Astrocyte (in vitro differentiated cells and primary cell): ENCODE measurements at places on chromosomes 7 and 10.

DNA sequence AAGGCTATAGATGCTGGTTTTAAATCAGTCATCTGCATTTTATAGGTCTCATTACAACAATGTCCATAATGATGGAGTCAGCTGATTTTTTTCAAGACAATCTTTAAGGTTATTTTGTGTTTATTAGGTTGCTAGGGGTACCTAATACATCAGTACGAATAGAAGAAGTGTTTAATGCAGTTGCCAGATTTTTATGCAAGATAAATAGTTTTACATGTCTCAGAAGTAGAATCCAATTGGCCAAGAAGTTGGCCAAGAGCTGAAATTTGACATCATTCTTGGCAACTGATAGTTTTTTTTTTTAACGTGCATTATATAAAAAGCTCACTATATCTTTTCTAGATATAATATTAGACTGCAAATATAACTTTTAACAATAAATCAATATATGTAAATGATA lies 208.5 kb downstream of the TRIL start:
- no peak for DNase-seq

DNA sequence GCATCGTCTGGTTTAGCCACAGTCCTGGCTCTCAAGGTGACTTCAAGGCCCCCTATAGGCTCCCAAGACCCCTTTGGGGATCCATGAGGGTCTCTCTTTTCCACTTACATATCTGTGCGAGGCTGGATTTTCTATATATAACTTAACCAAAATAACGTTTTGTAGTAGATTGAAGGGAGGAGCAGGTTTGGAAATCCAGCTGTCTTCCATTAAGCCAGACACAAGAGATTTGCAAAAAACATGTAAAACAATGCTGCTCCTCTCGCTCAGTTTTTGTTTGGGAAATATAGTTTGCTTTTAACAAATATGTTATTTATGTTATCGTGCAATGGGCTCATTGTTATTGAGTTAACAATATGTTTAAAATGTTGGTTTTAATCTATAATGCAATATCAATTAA lies 811.2 kb downstream of the TYW1 start:
- no peak for DNase-seq

DNA sequence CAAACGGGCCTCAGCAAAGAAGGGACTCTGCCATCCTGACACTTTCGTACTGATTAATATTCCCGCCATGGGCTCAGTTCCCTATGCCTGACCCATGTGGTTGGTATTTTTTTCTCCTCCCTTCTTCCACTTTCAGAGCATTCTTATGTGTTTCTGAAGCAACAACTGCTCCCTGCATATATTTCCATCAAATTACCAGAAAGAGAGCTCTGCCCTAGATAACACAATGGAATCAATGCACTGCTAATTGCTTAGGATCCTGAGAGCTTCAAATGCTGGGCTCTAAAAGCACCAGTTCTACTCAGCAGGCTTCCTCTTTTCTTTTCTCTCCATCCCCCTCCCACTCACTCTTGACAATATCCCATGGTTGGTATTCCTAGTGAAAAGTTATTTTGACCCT lies 5.3 kb downstream of the TECTB start:
- DNase-seq, result no peak

DNA sequence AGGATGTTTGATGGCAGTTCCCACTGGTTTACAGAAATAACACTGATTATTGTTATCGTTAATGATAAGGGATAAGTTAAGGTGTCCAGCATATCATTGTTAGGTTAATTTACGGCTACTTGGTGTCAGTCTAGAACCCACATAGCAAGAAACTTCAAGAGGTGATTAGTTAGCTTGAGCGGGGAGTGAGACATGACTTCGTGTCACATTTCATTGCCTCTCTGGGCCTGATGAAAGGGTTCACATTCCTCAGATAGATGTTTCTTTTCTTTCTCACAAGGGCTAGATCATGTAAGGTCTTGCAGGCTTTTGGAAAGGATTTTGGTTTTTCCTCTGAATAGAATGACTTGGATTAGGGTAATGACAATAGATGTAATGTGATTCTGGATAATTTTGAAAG lies 26.7 kb downstream of the WAC start:
- DNase-seq, result peak; percentile 50

DNA sequence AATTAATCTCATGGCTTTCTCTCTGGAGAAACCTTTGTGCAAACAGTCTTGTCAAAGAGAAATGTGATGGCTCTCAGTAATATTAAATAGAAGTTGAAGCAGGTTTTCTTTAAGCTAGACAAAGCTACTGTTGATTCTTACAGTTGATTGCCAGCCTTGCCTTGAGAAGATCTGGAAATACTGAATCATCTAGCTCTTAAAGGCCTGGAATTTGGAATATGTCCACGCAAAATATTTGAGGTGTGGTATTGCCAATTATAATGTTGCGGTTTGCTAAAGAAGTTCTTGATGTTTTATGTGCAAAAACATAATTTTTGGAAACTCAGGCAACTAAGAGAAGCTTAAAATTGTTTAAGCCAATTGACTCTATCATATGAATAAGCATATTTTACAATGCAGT lies 371.9 kb downstream of the PHF14 start:
- peak; percentile 84 for DNase-seq

GRCh38 chr7:28953633-28954032 lies 4.5 kb downstream of the TRIL start:
- peak; percentile 71 for DNase-seq

DNA sequence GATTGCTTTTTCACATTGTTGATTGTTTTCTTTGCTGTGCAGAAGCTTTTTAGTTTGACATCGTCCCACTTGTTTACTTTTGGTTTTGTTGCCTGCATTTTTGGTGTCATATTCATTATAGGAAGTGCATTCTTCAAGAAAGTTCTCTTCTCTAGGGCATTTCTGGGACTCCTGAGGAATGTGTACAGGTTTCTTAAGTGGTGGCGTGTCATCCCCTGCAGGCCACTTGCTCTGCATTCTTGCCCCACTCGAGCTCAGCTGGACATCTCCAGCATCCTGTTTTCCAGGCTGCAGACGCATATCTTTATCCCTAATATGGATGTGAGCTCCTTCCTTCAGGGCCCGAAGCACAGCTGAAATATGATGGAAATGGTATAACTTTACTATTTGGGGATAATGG lies 255.6 kb upstream of the HABP2 start:
- peak; percentile 31 for DNase-seq

GRCh38 chr7:139422126-139422525 lies 61.3 kb downstream of the KLRG2 start:
- no peak for DNase-seq

DNA sequence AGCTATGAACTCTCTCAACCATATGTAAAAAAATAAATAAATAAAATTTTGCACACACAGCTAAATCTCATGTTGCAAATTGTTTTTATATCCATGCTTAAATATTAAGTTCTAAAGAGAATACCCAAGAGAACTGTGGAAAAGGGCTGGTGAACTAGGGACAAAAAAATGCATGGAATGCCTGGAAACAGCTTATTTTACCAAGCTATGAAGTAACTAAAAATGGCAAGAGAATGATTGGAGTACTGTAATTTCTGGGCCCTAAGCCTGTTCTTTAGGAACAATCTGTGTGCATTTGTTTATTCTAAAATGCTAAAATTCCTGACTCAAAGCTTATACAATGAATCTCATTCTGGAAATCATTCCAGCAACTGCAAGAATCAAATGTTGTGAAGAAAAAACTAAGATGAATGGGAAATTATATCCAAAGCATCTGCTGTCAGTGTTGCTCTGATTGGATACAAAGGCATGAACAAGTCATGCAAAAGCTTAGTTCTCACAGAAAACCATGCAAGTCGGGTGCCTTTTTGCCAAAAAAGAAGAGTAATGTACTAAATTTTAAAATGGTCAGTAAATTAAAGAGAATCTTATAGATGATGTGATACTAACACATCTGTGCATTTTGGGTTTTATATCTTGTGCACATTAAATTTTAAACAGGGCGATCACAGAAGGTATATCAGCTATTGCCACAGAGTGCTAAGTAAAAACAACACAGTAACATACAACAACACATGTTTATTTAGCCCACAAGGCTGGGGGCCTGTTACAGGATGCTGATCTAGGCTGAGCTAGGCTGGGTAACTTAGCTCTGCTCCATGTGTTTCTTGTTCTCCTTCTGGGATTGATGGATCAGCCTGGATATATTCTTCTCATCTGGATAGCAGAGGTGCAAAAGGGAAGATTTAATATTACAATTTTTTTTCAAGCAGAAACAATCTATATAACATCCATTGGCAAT lies 453.5 kb upstream of the SEMA3A start:
- DNase-seq, result peak; percentile 90

DNA sequence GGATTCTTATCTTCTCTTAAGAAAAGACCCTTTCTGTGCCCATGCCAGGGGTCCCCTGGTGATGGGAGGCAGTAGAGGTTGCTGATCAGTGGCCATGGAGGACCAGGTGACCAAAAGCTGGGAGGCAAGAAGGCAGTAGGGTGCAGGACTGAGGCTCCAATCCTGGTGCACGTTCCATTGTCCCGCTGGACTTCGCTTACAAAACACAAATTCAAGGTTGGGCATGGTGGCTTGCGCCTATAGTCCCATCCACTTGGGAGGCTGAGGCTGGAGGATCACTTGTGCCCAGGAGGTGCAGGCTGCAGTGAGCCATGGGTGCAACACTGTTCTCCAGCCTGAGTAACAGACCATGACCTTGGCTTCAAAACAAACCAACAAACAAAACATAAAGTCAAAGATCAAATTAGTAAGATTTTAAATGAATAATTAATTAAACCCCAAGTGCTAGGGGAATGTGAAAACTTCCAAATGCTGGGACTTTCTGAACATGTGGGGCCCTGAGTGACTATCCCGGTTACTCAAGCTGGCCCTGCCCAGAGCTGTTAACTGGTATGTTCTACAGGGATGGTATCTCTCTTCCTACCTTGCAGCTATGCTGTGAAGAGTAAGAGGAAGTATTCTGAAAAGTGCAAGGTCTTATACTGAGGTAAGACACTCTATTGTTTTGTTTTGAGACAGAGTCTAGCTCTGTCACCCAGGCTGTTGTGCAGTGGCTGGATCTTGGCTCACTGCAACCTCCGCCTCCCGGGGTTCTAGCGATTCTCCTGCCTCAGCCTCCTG lies 97.6 kb downstream of the LYZL2 start:
- no peak for DNase-seq

DNA sequence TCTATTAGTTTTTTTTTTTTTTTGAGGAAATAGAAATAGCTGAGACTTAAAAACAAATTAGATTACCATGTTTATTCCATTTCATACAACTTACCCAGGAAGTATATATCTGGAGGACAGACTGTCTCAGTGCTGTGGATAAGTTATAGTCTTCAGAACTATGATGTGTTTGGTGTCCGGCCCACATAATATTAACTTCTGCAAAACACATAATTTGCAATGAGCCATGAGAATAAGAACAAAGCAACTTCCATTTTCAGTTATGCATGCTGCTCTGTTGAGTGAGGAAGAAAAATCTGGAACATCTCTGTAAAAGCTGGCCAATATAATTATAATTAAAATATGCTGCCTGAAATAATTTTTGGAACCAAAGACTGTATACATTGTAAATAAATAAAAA lies 130.9 kb downstream of the AGMO start:
- no peak for DNase-seq

DNA sequence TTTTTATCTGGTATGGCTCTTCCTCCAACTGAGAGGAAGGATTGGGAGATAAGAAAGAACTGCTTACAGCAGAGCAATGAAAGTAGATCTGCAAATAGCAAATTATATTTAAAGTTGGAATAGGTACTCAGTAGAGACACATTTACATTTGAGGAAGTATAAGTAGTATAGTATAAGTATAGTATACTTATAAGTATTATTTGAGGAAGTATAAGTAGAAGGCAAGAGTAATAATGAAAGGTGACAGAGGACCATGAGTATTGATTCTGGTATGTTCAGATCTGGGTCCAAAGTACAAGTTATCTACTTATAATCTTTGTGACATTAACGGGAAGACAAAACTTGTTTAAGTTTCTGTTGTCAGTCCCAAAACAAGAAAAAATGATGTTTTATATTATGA lies 527.6 kb upstream of the SORCS1 start:
- no peak for DNase-seq

- DNase-seq, result no peak
These were observed 2.5 kb upstream of the TRPV5 start for GRCh38 chr7:142935941-142936565.

- DNase-seq, result no peak
These were observed 336.3 kb downstream of the PTPRN2 start for GRCh38 chr7:158251061-158251965.

DNA sequence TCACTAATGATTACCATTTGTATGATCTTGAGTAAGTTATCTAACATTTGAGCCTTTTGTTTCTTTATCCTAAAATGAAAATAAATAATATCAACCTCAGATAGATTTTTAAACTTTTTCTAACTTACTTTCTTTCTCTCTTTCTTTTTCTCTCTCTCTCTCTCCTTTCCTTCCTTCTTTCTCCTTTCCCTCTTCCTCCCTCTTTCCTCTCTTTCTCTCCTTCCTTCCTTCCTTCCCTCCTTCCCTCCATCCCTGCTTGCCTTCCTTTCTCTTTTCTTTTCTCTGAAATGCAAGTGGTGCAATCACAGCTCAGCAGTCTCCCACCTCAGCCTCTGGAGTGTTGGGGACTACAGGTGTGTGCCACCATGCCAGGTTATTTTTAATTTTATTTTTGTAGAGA lies 132.9 kb upstream of the ASAH2 start:
- DNase-seq, result no peak

GRCh38 chr10:103241262-103242011 lies 4.2 kb upstream of the RPEL1 start:
- DNase-seq, result peak; percentile 31

DNA sequence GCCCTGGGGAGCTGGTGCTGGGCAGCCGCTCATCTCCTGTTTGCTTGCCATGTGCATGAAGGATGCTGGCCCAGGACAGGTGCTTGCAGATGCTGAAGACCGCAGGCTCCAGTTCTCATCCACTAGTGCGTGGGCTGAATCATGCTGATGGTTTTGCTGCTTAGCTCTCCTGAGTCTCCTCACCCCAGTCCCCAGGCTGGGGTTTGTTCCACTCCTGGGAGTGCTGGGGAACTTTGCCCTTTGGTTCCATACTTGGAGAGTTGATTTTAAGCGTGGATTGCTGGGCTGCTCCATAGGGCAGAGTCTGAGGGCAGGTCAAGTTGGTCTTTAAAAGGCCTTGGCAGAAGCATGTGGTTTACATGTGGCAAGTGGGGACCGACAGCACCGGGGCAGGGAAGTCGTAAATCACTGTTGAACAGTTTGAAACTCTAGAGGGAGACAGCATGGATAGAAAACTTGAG lies 9.1 kb downstream of the DYNC2I1 start:
- DNase-seq, result no peak

- no peak for DNase-seq
These were observed 173.0 kb upstream of the NEBL start for GRCh38 chr10:21069929-21070700.

- DNase-seq, result no peak
These were observed 267.7 kb downstream of the ACTR3B start for GRCh38 chr7:153027210-153027609.

- DNase-seq, result peak; percentile 4
These were observed 15.6 kb downstream of the ASB4 start for GRCh38 chr7:95501261-95501832.

- DNase-seq, result no peak
These were observed 62.3 kb upstream of the FAM133B start for GRCh38 chr7:92652536-92652935.

GRCh38 chr7:142445019-142445686 lies 187.3 kb upstream of the PRSS58 start:
- no peak for DNase-seq

GRCh38 chr10:48455392-48456151 lies 149.1 kb downstream of the MAPK8 start:
- no peak for DNase-seq

- no peak for DNase-seq
These were observed at the start of gene ALOX5 for GRCh38 chr10:45373576-45374349. ALOX5 (plus strand) TSS chr10:45374216; CDS start chr10:45374280, 64 bp downstream.

- DNase-seq, result no peak
These were observed 834.3 kb upstream of the C7orf33 start for GRCh38 chr7:147756300-147756699.
